ENCODE measurements at places on chromosomes 4 and X. TPM values are rescaled to one million over a fixed set of nuclear protein-coding genes. Genes with fewer than 3 reads are reported as not detected.

- no peak for DNase-seq
Measured at GRCh38 chr4:8725845-8726244, 133.3 kb downstream of the CPZ start.

GRCh38 chr4:6390356-6390755, 82.1 kb downstream of the PPP2R2C start:
- no peak for DNase-seq

DNA sequence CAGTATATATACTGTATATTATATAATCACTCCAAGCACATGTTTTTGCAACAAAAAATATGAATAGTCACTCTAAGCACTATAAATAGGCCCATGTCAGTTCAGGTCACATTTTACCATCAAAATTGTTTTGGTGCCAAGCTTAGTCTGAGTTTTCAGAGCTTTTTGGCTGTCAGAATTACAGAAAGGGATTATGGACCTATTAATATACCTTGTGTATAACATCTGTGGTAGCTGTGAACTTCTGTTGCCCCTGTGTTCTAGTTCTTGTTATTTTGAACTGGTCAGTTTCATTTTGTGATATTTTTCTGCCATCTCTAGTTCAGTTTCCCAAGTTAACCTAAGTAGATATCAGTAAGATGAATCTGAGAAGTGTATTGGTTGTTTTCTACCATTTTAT, 22.9 kb downstream of the EXOC1 start:
- DNase-seq = no peak

- no peak for DNase-seq
Measured at GRCh38 chrX:155563099-155563498, 49.7 kb downstream of the TMLHE start.

DNA sequence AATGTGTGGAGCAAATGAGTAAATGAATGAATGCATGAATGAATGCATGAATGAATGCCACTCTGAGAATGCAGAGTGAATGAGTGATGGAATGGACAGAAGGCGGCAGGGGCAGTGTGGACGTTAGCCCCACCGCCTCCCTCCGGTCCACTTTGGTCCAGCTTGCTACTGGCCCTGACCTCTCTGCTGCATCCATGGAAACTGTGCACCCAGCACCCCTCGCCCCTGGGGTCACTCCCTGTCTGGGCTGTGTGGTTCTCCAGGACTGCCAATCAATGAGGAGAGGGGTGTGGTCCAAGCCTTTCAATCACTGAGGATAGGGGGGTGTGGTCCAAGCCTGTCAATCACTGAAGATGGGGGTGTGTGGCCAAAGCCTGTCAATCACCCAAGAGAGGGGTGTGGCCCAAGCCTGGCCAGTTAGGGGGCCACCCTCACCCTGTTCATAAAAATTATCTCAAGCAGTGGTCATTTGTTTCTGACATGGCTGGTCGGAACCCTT, 39.2 kb upstream of the ASMTL start:
- DNase-seq = peak; percentile 22

GRCh38 chr4:127482049-127482448, 150.7 kb upstream of the INTU start:
- no peak for DNase-seq

DNA sequence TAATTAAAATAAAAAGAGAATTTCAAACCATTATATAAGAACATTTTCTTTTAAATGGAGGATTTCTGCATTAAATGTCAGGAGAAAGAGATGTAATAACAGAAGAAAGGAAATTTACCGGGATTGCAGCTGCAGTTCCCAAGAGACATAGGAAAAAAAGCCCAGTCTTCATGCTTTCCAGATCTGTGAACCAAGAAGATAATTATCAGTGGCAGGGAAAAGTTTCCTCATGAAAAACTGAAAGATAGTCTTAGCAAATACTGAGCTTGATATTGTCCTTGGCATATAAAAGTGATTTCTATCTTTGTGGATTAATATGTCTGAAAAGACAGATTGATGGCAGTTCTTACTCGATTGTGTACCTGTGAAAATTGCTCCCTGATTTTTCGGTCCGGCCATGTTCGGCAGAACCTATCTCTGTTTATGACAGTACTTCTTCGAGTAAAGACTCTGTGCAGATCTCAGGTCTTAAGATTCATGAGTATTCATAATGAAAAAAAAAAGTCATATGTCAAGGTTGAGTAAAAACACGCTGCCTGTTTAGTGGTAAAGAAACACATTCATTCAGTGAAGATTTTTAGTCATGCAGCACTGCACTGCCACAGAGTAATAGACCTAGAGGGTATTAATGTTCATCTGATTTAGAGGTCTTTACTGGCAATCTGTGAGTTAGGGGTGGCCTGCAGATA, 29.6 kb downstream of the SPARCL1 start:
- no peak for DNase-seq

- no peak for DNase-seq
Measured at GRCh38 chr4:150253965-150254630, 175.9 kb downstream of the DCLK2 start.

GRCh38 chr4:71266090-71266794, 72.6 kb upstream of the SLC4A4 start:
- DNase-seq = no peak

DNA sequence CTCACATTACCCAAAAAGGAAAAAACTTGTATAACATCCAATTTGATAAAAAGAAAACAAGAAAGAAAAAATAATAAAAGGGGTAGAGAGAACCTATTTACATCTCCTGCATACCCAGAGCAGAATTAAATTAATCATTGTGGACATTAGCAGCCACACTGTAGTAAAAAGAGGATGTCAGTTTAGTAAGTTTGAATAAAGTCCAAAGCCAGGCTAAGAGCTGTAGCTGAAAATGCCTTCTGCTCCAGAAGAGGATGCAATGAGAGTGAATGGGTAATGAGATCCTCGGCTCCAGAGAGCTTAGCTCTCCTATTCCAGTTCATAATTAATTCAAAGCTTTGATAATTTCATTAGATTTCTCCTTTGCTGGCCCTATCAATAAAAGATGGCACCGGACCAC, 78.2 kb downstream of the SLC10A7 start:
- DNase-seq = no peak

GRCh38 chrX:56385336-56385735, 153.2 kb downstream of the KLF8 start:
- no peak for DNase-seq

DNA sequence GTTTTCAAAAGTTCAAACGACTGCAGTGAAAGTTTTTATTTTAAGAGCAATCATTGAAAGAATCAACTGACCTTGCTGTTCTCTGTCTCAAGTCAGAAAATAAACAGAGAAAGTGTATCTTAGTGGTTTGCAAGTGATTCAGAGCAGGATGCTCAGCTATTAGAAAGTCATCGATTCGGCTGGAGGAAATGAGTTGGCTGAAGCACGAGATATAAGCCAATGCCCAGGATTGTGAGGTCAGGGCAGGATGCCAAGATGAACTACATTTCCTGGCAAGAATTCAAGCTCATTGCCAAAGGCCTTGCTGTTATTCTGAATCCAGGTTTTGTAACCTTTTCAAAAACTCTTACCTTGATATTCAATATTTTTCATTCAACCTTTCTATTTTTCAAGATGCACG, 541.4 kb upstream of the BOD1L1 start:
- DNase-seq = peak; percentile 78

DNA sequence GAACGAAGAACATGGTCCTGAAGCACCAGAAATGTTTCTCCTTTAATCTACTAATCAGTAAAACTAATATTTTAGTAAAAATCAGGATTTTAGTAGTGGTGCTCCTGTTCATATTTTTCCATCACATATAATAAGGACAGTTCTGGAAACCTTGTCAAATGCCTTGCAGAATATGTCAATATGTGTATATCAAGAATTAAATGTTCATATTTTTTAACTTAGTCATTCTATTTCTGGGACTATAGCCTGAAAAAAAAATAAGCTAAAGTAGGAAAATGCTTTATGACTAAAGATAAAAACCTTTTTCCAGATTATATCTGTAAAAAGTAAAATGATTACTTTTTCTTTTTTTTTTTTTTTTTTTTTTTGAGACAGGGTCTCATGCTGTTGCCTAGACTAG, 65.1 kb downstream of the MAB21L2 start:
- DNase-seq = no peak

Gene NSUN7
- not detected for total RNA-seq

Gene PPARGC1A
- total RNA-seq = 9.5 TPM

Gene SERTM2
- not detected for total RNA-seq

Gene DRP2
- total RNA-seq = not detected

Gene ATP8A1
- 32.3 TPM for total RNA-seq

Gene NONO
- total RNA-seq = 309 TPM
